Fibroblast of lung (primary cell): ENCODE measurements at places on chromosomes 12 and 14.
A peak's percentile ranks its signal among the peaks of the same experiment; 100 is the strongest.

DNA sequence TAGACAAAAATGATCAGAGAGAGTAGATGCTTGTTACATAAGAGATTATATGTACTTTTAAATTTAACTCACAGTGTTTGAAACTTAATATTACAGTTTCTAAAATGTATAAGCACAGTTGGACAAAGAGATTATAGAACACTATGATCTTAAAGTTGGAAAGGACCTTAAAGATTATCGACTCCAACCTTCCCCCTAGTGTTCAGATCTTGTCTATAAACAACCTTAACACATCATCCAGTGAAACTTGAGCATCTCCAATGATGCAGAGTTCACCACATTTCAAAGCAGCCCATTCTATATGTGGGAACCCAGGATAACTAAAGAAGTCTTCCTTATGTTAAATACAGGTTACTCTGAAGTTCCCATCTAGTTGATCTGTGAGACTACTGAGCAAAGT lies 480.8 kb downstream of the RMST start:
- DNase-seq, result no peak

GRCh38 chr12:29149691-29150281 lies 708 bp downstream of the FAR2 start:
- DNase-seq, result no peak

DNA sequence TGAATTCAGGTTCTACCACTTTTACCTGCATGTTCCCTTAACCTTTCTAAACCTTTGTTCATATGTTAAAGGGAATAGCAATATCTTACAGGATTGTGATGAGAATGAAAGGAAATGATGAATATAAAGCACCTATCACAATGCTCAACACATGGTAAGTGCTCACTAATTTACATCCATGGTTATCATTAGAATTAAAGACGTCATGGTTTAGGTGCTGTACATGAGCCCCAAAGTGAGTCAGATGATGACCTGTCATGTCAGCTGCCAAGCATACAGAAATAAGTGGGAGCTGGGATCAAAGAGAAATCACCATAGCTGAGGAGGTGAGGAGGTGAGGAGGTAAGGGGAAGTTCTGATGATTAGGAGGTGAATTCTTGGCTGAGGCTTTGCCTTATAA lies 135.9 kb upstream of the ATP2B1 start:
- no peak for DNase-seq

GRCh38 chr12:101001669-101002068 lies 207.1 kb downstream of the ANO4 start:
- DNase-seq, result no peak

- no peak for DNase-seq
Observed at GRCh38 chr12:8950702-8951478, 1.4 kb upstream of the M6PR start.

- DNase-seq, result no peak
Observed at GRCh38 chr12:64723630-64724029, 35.6 kb downstream of the GNS start.

GRCh38 chr14:90756755-90757345 lies 59.4 kb downstream of the TTC7B start:
- no peak for DNase-seq

- peak; percentile 19 for DNase-seq
Observed at GRCh38 chr12:82912406-82912805, 225.7 kb downstream of the TMTC2 start.

GRCh38 chr12:49093792-49094159 lies 825 bp downstream of the DHH start:
- DNase-seq, result no peak

DNA sequence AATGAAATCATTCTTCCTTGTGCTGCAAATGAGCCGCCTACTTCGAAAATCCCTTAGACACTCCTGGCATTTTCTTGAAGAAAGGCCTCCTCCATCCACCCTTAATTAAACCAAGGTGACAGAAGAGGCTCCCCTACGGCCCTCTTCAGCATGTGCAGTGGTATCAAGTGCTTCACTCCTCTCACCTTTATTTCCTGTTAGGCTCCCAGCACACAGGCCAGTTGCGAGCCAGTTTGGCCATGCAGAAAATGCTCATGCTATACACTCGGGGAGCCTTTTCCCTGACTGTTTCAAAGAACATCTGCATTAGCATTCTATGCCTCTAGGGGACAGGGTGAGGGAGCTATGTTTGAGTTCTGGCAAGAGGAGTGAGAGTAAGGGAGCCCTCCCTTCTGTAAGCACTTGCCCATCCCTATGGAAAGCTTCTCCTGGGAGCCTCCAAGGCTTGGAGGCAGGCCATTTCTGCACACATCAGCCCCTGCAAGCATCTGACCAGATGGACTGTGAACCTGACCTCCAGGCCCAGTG lies 291.5 kb downstream of the RPS29 start:
- DNase-seq, result no peak

DNA sequence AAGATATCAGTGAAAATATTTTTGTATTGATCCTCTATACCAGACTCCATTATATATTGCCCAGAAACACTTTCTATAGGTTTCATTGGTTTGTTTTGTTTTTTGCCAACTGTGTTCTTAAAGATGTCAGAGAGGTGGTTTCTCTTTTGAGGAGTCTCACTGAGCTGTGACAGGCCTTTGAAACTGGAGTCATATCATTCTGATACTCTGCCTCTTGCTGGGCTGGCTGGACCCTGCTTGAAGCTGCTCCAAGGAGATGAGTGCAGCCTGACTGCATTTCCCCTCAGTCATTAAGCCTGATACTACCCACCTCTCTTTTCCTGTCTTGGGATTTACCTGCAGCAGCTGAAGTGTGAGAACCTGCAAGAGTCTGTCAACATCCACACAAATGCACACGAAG lies 16.4 kb upstream of the TAS2R30 start:
- DNase-seq, result no peak

GRCh38 chr12:43826681-43827080 lies 9.2 kb upstream of the TMEM117 start:
- DNase-seq, result peak; percentile 45

GRCh38 chr12:67765776-67766766 lies 117.5 kb downstream of the DYRK2 start:
- peak; percentile 69 for DNase-seq

DNA sequence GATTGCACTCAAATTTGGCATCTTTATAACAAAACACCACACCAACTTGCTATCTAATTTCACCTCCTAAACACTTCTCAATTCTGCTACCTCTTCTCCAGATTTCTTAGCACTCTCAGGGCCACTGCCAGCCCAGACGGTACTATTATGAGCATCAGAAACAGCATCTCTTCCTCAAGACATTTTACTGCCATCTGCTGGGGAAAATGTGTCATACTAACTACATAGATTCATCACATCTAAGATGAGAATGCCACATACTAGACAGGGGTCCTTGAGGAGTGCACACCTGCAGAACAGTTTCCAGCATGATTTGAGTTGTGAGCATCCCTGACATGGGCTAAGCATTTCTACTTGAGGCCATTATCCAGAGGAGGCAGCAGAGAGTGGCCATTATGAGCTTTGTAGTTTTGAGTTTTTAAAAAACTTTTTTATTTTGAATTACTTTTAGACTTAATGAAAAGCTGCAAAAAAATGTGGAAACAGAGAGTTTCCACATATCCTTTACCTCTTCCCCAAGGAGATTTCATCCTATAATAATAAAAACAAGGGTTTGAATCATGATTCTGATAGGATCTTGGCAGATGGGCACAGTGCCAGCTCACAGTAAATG lies 15.1 kb upstream of the GRIP1 start:
- peak; percentile 78 for DNase-seq

GRCh38 chr12:91367234-91367849 lies 184.7 kb upstream of the DCN start:
- peak; percentile 10 for DNase-seq

GRCh38 chr12:53756300-53757100 lies 4.7 kb upstream of the CISTR start:
- DNase-seq, result no peak

DNA sequence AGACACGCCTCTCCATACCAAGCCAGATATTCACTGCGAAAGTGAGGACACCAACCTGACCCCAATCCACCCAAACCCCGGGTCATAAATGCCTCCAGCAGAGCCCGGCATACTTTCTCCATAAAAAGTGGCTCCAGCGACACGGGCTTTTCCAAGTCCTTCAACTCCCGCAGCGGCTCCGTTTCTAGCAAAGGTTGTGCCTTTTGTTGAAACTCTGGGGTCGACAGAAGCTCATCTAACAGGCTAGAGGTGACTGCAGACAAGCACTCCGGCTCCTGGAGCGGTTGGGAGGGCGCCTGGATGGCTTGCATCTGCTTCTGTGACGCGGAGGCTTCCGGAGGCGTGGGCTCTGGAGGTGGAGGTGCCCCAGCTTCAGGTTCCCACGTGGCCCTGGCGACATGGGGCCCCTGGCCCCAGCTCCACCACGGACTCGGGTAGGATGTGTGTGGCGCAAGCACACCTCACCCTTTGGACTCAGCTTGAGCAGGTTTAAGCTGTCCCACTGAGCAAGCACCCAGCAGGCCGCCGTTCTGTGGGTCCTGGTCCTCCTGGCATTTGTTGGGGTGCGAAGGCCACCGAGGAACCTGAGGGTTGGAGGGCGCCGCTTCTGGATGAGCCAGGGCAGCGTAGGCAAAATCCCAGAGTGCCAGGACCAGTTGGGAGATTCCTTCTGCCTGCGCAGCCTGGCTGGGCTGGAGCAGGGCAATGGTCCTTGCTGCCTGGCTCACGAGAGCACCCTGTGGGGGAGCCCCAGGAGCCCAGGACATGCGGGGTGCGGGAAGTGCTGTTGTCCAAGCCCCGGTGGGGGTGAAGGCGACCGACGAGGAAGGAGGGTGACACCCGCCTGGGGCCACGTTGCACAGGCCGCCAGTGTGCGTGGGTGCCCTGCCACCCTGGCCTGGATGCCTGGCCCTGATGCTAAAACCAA lies 186.3 kb downstream of the ALG10 start:
- DNase-seq, result no peak

- peak; percentile 52 for DNase-seq
Observed at GRCh38 chr12:119229837-119230236, 51.1 kb downstream of the HSPB8 start.

DNA sequence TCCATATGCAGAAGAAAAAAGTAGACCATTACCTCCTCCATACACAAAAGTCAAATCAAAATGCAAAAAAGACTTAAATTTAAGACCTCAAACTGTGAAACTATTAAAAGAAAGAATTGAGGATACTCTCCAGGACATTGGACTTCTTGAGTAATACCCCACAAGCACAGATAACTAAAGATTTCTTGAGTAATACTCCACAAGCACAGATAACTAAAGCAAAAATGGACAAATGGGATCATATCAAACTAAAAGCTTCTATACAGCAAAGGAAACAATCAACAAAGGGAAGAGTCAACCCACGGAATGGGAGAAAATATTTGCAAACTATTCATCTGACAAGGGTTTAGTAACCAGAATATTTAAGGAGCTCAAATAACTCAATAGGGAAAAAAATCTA lies 427.9 kb downstream of the CCDC91 start:
- no peak for DNase-seq

- DNase-seq, result peak; percentile 53
Observed at GRCh38 chr12:109264095-109264942, 44.8 kb downstream of the FOXN4 start.

DNA sequence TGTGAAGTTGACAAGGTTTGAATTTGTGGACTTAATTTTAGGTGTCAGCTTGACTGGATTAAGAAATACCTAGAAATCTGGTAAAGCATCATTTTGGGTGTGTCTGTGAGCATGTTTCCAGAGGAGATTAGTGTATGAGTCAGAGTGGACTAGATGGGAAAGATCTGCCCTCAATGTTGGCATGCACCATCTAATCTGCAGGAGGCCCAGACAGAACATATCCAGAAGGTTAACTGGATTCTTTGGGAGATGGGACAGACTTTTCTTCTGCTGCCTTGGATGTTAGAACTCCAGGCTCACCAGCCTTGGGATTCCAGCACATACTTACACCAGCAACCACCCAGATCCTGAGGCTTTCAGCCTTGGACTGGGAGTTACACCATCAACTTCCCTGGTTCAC lies 14.1 kb downstream of the SGPP1 start:
- peak; percentile 76 for DNase-seq

DNA sequence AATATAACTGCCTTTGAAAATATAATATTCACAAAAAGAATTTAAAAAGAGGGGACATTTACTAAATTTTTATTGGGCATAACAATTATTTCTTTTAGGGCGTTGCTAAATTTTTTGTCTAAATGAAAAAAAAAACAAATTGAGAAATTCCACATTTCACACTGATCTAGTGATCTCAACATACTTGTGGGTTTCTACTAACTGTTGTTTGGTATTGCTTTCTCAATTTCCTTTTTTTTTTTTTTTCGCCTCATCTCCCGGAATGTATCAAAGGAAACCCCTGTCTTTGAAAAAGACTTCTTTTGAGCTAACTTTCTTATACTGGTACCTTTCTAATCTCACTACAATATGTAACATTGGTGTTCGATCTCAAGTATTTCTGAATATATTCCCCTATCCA lies at the start of gene CLEC4D:
Gene CLEC4D, plus strand, starts transcription at position 248 of the 400 bp plus-strand sequence. CDS start 230 bp downstream, outside the sequence.
- DNase-seq, result no peak

DNA sequence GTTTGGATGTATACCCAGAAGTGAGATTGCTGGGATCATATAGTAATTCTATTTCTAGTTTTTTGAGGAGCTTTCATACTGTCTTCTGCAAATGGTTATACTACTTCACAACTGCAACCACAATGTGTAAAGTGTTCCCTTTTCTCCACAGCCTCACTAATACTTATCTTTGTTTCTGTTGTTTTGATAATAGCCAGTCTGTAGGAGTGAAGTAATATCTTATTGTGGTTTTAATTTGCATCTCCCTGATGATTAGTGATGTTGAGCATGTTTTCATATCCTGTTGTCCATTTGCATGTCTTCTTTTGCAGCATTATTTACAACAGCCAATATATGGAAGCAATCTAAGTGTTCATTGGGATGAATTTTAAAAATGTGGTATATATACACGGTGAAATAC lies 29.9 kb downstream of the GABARAPL1 start:
- no peak for DNase-seq

- peak; percentile 50 for DNase-seq
Observed at GRCh38 chr12:74689071-74689655, 151.5 kb downstream of the ATXN7L3B start.

DNA sequence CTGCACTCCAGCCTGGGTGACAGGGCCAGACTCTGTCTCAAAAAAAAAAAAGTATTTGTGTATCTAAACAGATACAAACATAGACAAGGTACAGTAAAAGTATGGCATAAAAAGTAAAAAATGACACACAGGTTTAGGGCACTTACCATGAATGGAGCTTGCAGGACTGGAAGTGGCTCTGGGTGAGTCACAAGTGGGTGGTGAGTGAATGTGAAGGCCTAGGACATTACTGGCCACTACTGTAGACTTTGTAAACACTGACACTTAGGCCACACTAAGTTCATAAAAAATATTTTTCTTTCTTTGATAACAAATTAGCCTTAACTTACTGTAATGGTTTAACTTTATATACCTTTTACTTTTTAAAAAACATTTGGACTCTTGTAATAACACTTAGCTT lies 38.0 kb upstream of the EIF5 start:
- peak; percentile 52 for DNase-seq

DNA sequence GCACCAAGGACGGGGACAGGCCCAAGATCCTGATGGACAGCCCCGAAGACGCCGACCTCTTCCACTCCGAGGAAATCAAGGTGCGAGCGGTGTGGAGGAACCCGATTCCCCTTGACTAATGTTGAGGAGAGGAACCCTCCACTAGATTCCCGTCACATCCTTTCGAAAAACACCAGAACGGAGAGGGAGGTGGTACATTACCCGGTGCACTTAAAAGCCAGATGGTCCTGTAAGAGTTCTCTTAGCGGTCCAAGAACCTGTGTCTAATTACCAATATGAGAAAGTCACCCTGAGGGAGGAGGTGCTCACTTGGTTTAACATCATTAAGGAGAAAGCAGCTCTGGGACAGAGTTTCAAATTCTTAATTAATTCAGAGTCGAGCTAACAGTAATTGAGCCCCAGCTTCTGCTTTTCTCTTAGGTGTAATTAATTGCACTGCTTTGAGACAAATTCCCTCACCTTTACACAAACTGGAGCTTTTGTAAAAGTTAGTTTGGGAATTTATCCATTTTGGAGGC lies 450 bp downstream of the PRKAB1 start:
- DNase-seq, result peak; percentile 11
